ENCODE measurements at places on chromosomes 4 and X. TPM values are rescaled to one million over a fixed set of nuclear protein-coding genes. Genes with fewer than 3 reads are reported as not detected.

The WDR17 gene
- total RNA-seq: 0.05 TPM

The TCEAL6 gene
- not detected for total RNA-seq

The FGFBP2 gene
- not detected for total RNA-seq

The ARX gene
- total RNA-seq: not detected

The CHRDL1 gene
- not detected for total RNA-seq

The PPP2R2C gene
- total RNA-seq: not detected

All from mammary microvascular endothelial cell (primary cell).